ENCODE measurements at places on chromosomes 11 and 22. TPM values are rescaled to one million over a fixed set of nuclear protein-coding genes. Genes with fewer than 3 reads are reported as not detected.

LUZP2 gene
- total RNA-seq = 42.0 TPM

OSBPL5 gene
- 28.9 TPM for total RNA-seq

CCDC85B gene
- total RNA-seq = 12.2 TPM

ADAMTS15 gene
- total RNA-seq = 2.4 TPM

DNA sequence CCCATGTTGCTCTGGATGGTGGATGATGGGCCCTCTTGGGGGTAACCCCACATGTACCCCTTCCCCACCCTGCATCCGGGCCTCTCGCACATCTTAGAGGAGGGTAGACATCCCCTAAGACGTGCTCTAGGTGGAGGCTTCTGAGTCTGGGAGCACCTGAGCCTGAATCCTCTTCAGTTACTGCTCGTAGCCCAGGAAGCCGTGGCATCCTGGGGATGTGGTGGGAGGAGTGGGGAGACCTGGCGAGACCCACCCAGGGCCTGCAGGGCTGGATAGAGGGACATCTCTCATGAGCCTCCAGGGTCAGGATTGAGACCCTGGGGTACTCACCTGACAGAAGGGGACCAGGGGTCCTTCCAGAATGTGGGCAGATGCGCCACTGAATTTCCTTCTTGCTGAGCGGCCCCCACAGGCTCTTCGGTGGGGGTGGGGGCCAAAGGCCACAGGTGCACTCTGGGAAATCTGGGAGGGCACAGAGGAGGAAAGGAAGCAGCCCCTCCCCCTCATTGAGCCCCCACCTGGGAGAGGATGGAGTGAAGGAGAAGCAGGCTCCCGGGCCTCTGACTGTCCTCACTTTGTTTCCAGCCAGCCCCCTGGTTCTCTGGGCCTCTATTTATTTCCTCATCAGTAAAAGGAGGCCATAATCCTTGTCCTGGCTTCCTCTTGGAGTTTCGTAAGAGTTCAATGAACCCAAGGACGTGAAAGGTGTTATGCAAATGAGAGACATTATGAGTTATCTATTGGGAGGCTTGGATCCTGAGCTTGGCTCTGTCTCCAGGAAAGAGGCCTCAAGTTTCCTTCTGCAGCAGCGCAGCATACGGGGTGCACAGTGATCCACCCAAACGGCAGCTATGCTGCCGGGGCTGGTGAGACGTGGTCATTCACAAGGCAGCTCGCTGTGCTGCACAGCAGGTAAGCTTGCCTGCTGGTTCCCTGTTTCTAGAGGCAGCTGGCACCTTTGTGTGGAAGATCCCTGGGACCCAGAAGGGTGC, 31.2 kb downstream of the KCNJ4 start:
- DNase-seq = no peak

DNA sequence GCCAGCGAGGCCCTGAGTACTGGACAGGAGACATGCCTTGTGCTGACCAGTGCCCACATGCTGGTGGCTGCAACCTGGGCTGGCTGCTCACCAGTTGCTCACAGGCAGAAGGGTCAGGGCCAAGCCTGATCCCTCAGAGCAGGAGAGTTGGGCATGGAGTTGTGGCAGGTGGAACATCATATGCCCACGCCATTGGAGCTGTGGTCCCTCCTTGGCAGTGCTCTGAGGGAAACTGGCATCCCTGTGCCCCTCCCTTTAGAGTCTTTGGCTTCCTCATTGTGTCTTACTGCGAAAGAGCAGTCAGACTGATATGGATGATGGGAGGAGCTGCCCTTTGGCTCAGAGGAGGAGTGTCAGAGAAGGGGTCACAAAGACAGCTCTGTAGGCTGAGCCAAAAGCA, 3.1 kb upstream of the MYEOV start:
- DNase-seq = no peak

DNA sequence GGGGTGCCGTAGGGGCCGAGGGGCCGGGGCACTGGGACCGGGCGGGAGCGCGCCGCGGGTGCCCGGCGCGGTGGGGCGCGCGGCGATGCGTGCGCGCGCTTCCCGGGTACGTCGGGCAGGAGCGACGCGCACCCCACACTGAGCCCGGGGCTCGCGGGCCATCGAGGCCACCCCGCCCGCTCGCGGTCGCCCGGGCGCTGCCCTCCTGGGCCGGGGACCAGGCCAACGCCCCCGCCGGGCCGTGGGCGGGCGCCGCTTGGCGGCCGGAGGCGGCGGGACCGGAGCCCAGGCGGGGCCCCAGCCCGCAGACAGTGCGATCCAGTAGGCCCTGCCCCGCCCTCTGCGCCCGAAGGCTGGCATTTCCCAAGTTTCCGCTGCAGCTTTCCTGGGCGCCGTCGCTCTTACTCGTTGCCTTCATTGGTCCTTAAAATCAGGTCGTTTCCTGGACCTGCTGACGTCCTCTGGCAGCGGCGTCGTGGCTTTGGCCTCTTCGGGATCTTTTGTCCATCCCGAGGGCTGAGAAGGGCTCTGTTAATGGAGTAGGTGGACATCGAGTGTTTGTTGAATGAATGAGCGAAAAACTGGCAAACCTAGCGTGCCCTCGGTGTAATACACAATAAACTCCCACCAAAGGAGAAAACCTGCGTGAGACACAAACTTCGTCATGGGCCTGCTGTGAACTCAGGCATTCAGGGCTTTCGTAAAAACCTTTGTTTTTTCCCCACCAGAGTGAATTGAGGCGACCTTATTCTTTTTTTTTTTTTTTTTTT, 638 bp downstream of the PARVA start:
- peak; percentile 46 for DNase-seq

DNA sequence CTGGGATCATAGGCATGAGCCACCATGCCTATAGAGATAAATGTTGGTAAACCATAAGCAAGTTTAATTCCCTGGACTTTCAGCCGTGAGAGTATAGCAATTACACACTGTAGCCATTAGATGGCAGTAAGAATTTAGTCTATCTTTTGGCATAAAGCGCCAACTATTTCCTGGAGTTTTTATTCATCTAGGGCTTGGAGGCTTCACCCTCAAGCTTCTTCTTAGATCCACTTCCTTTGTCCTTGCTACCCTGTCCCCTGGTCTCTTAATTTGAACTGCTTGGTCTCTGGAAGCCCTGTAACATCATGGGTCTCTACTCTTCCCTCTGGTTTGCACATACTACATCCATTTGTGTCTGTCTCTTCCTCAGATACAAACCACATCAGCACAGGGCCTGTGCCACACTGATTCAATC, 38.2 kb downstream of the OR10A6 start:
- DNase-seq = peak; percentile 20
